ENCODE measurements at places on chromosomes 2 and 18. TPM values are rescaled to one million over a fixed set of nuclear protein-coding genes. Genes with fewer than 3 reads are reported as not detected.

Gene DLGAP1
- not detected for total RNA-seq

Gene ZNF512
- total RNA-seq = 29.8 TPM

Gene MOGAT1
- total RNA-seq = not detected

Gene PUS10
- 3.1 TPM for total RNA-seq

Gene SLC9A4
- total RNA-seq = not detected

Gene CD226
- not detected for total RNA-seq

Gene SP5
- total RNA-seq = not detected

Gene RUFY4
- total RNA-seq = not detected

Gene ALLC
- not detected for total RNA-seq

Gene DUSP19
- total RNA-seq = 4.2 TPM

Gene NEUROD1
- total RNA-seq = not detected

Gene KANSL3
- total RNA-seq = 17.0 TPM

Gene PFN4
- not detected for total RNA-seq

Gene CRYGD
- not detected for total RNA-seq

Gene SCYGR4
- total RNA-seq = not detected

Gene HOXD1
- total RNA-seq = not detected

Gene SPC25
- total RNA-seq = 0.44 TPM

Gene RNF125
- total RNA-seq = 1.3 TPM

Gene SLC8A1
- total RNA-seq = 2.9 TPM

Gene TRABD2A
- total RNA-seq = 3.3 TPM

Gene SLC23A3
- total RNA-seq = 0.25 TPM

Gene NRP2
- total RNA-seq = 8.2 TPM

Gene ELAC1
- 4.2 TPM for total RNA-seq

Gene AMER3
- total RNA-seq = not detected

Gene SALL3
- 0.44 TPM for total RNA-seq
